Ovary (tissue), 10 donors: ENCODE measurements at places on chromosomes 4 and X. TPM values are rescaled to one million over a fixed set of nuclear protein-coding genes. Genes with fewer than 3 reads are reported as not detected.

DNA sequence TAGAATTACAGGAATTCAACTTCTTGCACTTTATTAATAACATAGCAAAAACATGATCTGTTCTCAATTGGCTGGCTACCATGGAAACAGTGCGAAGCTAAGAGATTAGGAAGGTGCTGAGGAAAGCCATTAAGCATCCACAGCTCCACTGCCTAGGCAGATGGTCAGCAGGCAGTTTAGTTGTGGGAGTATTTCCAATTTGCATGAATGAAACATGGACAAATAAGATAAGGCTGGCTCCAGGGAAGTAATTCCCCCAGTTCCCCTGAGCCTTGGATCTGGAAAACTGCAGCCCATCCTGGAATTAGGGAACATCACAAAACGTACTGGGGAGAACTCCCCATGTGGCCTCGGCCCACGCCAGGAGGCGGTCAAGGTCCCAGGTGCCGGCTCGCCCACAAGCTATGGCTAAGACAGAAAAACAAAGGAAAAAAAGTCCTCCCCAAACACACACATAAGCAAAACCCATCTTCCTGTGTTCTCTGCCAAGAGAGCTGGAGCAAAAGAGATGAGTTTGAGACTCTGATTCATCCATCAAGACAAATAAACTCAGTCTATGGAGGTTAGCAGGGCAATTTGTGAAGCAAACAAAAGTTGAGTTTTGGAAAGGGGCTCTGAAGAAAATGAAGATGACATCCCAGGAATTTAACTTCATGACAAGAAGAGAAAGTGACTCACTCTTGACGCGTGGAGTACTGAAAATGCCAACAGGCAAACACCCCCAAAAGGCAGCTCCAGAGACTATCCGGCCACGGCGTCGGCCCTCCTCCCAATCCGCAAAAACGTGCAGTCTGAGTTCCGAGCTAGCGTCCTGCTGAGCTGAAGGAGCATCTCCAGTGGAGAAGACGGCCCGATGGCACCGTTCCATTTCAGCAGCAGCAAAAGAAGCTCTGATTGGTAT, 45.1 kb downstream of the IGFBP7 start:
- peak; percentile 76 for DNase-seq

HSFX2 gene
- total RNA-seq, result 0.66 TPM

GPR101 gene
- not detected for total RNA-seq

ATP8A1 gene
- total RNA-seq, result 15.6 TPM

COL4A6 gene
- 12.5 TPM for total RNA-seq

GRCh38 chr4:97215409-97215941, 927.8 kb downstream of the STPG2 start:
- DNase-seq, result no peak

DNA sequence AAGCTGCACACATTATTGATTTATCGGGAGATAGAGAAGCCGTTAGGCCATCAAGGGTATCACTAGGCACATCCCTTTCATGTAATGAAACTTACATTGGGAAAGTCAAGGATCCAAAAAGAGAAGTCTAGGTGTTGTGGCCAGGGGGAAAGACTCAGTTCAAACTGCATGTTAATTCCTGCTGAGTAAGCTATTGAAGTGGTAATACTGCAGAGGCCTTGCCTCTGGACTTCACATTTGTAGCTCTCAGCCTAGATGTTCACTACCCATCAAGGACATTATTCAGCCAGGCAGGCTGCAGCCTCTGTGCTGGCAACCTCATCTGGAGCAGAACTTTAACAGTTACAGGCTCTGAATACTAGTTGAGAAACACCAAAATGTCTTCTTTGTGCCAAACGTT, 2094.5 kb upstream of the AGA start:
- DNase-seq, result no peak

DNA sequence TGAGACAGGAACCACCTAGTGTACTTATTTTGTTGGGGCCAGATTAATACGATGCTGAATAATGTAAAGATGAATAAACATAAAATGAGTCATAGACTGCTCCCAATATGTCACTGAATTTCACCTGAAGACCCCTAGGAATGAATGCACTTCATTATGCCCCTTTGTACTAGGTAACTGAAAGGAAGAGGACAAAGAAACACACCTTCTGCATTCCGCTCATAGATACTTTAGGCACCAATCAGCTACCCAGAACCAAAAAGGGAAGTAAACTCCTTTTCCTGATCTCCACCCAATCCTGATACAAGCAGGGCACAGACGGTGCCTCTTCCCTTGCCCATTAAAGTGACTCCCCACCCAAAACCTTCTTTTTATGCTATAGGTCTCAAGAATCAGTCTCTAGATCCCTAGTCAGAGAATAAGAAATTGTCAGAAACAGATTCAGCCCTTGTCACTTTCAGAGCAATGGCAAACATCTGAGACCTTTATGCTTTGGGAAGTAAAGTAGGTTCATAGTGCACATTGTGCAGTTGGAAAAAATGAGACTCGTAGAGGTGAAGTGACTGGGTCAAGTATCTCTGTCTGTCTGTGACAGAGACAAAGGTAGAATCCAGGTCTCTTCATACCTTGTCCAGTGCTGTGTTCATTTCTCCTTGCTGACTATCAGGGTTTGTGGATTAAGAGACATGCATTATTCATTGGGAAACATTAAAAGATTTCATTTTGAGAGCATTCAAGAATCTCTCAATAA, 2.3 kb downstream of the GPR174 start:
- DNase-seq, result no peak

SSX3 gene
- not detected for total RNA-seq

DNA sequence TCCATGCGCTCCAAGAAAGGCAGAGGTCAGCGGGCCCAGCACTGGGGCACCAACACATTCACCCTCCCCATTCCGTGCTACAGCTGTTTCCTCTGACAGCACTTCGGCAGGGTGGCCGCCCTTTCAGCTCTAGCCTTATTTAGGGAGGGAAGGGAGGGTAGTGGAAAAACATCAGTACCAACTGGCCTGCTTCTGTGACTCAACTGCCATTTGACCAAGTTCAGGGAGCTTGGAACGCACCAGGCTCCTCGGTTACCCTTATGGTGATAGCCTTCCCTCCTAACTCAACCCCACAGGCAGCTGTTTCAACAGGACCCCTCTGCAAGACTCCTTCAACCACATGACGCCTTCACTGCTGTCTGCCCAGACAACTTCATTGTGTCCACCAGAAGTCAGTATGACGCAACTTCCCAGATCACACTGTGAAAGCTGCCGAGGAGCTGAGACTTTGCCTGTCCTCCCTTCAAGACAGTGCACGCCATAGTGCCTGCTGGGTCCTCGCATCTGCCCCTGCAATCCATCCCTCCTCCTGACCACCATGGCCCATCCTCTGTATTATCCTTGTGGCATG, 132.2 kb downstream of the AFAP1 start:
- no peak for DNase-seq

NXF2B gene
- total RNA-seq, result not detected

PHF8 gene
- total RNA-seq, result 39.7 TPM

DNA sequence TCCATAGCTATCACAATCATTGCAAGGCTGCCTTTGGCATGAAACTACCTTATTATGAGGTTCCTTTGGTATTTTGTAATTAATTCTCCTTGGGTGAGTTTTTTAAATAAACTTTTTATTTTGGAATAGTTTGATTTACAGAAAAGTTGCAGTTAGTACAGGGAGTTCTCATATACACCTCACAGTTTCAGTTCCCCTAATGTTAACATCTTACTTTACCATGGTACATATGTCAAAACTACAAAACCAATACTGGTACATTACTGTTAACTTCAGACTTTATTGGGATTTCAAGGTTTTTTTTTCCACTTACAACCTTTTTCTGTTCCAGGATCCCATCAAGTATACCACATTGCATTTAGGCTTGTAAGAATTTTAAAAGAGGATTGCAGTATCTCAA, 52.0 kb upstream of the RGN start:
- DNase-seq, result no peak

GRCh38 chr4:101823864-101824263, 33.3 kb downstream of the BANK1 start:
- no peak for DNase-seq

- DNase-seq, result no peak
Observed at GRCh38 chr4:122884499-122884898, 37.9 kb downstream of the NUDT6 start.

DNA sequence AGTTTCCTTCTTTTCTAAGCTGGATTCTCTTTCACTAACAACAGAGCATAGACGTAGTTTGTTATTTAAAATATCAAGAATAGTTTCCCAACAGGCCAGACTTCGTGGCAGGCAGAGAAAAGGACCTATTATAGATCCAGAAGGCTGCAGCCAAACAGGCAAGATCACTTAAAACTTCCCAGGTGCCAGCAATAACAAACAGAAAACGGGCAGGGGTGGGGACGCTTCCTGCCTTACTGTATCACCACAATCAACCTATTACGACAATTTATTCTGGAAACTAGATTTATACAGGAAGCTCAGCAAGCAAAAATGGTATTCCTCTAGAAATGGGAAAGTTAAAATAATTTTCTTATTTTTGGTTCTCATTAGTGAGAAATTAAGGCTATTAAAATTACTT, 22.1 kb downstream of the RWDD4 start:
- no peak for DNase-seq

GRCh38 chrX:100373673-100374072, 36.4 kb downstream of the PCDH19 start:
- no peak for DNase-seq
